NCI-H187 treated with DMSO at 0.1 percent for 48 hours (cell line): ENCODE measurements at places on chromosomes 7 and 10.

- DNase-seq, result no peak
Measured at GRCh38 chr7:157599491-157599890, 262.7 kb downstream of the DNAJB6 start.

GRCh38 chr7:115754226-115754625, 276.3 kb downstream of the TFEC start:
- DNase-seq, result no peak

- no peak for DNase-seq
Measured at GRCh38 chr7:94643771-94644545, 12.0 kb downstream of the SGCE start.

GRCh38 chr7:25706764-25707163, 445.2 kb upstream of the NFE2L3 start:
- DNase-seq, result no peak

DNA sequence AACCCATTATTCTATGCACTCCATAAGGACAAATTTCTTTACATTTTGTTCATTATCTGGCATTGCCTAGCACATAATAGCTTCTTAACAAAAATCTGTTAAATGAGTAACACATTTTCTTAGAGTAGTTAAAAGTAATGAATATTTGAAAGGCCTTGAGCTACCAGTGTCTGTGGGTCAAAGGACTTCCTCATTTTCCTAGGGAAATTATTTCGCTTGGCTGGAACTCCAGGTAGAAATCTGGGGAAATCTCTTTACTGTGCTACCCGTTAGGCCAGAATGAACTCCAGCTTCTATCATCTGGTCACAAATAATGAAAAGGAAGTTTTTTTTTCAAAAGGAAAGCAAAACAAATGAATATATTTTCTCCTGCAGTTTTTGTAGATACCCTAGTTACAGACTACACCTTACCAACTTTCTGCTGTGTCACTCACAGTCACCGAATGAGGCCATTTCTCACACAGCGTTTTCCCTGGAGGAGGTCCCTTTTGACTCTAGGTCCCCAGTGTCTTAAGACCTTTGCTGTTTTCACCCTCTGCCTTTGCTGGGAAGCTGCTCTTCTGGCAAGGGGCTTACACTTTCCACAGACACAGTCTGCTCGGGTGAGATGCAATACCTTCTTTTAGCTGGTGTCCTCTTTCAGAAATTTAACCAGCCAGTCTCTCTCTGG, 1.6 kb downstream of the SAMD9L start:
- no peak for DNase-seq

DNA sequence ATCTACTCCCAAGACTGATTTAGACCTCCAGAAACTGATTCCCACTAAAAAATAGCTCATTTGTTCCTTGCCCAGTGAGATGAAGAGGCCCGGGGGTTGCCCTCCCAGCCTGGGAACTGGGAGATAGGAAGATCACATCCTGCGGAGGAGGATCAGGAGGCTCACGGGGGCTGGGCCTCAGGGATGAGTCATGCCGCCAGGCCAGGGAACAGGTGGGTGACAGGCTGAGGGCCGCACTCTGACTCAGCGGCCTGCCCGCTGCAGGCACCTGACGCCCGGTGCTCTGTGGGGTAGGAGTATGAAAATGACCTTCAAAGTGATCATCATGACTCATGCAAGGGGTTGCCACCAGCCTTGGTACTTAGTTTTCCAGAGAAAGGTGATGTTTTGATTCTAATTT, 104.5 kb upstream of the ZPBP start:
- DNase-seq, result no peak

DNA sequence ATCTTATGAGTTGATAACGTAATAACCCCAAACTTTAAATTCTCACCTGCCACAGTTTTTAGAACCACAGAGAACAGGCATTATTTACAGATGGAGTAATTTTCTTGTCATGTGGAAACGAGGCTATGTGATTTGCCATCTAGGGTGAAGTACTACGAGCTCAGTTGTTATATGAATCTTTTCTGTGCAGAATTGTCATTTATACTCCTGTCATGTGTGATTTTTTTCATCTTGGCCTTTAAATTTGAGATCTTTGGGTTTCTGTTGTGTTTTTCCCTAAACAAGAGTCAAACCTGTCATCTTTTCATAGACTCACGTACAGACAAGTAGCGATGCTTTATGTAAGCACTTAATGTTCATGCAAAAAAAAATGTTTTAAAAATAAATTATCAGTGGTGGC, 153.7 kb upstream of the TAC1 start:
- no peak for DNase-seq

DNA sequence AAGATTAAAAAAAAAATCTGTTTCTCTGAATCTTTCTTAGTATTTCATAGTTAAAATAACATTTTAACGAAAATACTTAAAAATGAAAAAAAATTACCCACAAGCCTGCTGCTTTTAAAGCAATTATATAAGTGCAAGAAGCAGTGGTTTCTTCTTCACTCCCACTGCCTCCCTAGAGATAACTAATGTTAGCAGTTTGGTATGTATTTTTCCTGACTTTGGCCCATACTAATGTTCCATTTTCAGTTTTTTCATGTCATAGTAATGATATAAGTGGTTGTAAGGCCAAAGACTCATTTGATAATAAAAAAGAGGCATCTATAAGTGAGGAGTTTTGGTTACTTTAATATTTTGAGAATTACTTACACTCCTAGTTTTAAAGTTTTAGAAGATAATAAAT, 24.3 kb upstream of the LAMB1 start:
- no peak for DNase-seq

GRCh38 chr10:35573796-35574195, 31.3 kb upstream of the GJD4 start:
- no peak for DNase-seq

GRCh38 chr7:152520861-152521302, 85.1 kb upstream of the KMT2C start:
- no peak for DNase-seq

GRCh38 chr10:75021379-75022249, 89.8 kb upstream of the SAMD8 start:
- DNase-seq, result no peak
